NCI-H524 (cell line): ENCODE measurements at places on chromosomes 4 and X.

- DNase-seq = no peak
Observed at GRCh38 chr4:11005300-11005699, 320.7 kb upstream of the CLNK start.

- DNase-seq = no peak
Observed at GRCh38 chr4:80336582-80336981, 1.1 kb downstream of the CFAP299 start.

GRCh38 chrX:125786316-125786715 lies 379.8 kb downstream of the DCAF12L2 start:
- no peak for DNase-seq

DNA sequence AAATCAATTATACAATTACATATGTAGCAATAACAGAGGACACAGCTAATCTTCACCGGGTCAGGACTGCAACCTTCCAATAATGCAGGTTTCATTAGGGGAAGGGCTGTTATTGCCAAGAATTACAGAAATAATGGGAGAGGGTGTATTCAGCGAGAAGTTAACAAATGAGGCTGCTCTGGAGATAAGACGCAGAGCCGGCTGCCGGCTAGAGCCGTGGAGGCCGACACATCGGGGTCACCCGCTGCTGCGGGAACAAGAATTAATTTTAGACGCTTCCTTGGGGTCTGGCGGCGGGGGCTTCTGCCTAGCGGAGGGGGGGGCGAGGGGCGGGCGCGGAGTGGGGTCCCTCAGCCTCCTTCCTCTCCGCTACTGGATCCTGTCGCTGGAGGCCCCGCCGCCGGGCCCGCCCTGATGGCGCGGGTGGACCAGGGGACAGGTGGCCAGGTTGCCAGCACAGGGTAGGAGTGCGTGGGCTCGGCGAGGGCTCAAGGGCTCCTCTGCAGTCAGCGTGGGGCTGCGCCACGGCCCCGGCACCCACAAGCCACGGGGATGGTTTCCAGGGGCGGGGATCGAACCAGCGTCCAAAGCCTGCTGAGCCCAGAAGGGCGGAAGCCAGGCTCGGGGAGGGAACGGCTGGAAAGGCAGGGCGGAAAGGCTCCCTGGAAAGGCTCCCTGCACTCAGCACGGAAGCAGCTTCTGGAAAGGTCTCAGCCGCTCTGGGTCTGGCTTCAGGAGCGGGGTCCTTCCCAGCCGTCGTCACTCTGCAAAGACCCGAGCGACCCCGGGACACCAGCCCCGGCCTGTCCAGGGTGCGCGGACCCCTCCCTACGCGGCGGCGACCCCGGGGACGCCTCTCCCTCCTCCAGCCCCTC lies 113.8 kb upstream of the NKX1-1 start:
- no peak for DNase-seq

- peak; percentile 40 for DNase-seq
Observed at GRCh38 chr4:24471486-24472160, 112.7 kb downstream of the DHX15 start.

GRCh38 chr4:94897023-94897422 lies 139.3 kb downstream of the BMPR1B start:
- no peak for DNase-seq

DNA sequence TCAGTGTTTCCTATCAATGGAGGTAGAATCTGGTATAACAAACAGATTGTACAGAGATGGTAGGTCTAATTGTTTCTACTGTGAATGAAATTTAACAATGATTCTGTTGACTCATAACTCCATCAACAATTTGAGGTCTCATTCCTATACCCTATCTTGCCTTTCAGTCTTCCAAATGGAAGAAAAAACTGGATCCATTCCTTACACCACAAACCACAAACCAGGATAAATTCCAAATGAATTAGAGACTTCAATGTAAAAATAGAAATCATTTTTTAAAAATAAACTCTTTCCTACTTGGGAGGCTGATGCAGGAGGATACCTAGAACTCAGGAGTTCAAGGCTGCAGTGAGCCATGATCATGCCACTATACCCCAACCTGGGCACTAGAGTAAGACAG lies 114.4 kb upstream of the WDR44 start:
- DNase-seq = no peak

DNA sequence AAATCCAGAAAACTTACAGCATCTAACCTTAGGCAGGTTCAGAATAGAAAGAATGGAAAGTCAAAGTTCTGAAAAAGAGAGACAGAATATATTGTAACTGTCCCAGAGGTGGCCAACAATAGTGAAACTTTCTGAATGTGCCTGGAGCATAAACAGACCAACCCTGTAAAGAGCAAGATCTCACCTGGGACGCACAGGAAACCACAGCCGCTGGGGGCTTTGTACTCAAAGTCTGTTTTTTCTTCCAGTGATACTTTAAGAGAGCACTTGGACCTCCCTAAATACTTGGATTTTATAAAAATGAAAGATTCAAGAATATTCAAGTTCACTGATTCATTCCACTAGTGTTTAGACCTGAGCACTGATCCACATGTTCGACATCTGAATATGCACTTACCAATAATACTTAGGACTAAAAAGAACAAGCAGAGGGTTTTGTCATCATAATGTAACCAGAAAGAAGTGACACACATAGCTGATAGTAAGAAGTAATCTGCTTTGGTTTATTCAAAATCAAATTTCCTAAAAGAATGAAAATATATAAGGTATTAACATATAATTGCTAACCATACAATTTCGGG lies 35.3 kb downstream of the ARAP2 start:
- DNase-seq = no peak

GRCh38 chr4:75786938-75787337 lies 62.6 kb downstream of the USO1 start:
- no peak for DNase-seq

DNA sequence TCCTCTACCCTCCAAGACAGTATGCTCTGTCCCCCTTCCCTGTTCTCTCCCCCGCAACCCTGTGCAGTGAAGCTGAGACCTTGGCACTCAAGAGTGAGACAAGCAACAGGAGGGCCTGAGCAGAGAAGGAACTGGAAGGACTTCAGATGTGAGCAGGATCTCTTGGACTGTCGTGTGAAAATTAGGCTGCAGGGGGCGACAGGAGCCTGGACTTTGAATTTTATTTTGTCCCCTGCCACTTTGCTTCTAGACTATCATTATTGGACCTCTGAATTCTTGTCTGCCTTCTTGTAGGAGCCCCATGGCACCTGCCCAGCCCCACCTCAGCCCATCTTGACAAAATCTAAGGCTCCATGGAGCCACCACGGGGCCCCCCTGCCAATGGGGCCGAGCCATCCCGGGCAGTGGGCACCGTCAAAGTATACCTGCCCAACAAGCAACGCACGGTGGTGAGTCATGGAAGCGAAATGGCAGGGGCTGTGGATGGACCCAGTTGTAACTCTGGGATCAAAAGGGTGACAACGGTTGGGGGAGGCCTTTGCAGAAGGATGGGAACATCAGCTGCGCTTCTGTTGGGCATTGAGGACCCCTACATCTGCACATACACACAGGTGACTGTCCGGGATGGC lies 1.7 kb downstream of the ARAF start:
- no peak for DNase-seq

GRCh38 chrX:81377329-81377728 lies 175.4 kb downstream of the SH3BGRL start:
- no peak for DNase-seq

GRCh38 chrX:49762175-49762720 lies 66.5 kb upstream of the PAGE1 start:
- DNase-seq = no peak

- no peak for DNase-seq
Observed at GRCh38 chrX:252957-253291, 28.3 kb upstream of the PLCXD1 start.

DNA sequence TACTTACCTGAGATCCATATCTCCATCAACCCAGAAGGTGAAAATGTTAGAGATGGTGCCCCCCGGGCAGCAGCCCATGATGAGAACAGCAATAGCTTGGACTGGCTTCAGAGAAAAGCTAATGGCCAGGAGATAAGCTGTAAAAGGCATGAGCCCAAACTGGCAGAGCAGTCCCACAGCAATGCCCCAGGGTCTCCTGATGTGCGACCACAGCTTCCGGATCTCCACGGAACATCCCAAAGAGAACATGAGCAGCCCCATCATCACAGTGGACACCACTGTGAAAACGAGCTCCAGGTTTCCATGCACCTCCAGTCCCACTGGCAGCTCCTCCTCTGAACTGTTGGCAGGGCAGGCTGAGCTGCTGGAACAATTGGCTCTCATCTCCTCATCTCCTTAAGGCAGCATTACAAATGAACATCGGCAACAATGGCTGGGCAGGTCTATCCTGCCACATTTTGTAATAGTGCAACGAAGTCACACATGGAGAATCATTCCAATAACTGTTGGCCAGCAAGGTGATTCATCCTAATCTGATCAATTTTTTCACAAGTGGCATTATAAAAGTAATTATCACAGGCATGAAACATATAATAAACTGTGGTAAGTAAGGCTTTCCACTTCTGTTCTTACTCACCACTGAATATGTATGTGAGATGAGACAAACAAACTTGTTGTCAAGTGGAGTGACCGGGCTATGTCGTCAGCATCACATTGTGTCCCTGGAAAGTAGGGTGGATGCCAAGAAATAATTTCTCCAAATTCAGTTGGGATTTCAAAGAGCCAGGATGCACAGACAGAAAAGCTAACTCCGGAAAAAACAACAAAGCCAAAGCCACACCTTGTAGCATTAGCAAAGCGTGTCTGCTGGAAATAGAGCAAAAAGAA lies at the start of gene SLC10A6:
Gene SLC10A6, minus strand, starts transcription at position 653 of the 888 bp plus-strand sequence. Its CDS starts 269 bp downstream, at position 384.
- DNase-seq = no peak

DNA sequence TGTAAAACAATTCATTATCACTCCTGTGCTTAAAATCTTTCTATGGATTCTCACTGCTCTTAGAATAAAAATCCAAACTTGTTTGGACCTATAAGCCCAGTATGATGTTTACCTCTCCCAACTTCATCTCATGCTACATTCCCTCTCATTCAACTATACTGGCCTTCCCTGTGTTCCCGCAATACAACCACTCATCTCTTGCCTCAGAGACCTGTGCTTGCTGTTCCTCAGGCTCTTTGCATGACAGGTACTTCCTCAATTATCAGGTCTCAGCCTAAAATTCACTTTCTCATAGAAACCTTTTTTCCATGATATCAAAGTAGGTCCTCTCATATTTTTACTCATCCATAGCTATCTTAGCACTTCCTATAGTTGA lies 71.7 kb downstream of the ENOX2 start:
- no peak for DNase-seq

GRCh38 chr4:138927072-138927471 lies 88.5 kb upstream of the NOCT start:
- no peak for DNase-seq

DNA sequence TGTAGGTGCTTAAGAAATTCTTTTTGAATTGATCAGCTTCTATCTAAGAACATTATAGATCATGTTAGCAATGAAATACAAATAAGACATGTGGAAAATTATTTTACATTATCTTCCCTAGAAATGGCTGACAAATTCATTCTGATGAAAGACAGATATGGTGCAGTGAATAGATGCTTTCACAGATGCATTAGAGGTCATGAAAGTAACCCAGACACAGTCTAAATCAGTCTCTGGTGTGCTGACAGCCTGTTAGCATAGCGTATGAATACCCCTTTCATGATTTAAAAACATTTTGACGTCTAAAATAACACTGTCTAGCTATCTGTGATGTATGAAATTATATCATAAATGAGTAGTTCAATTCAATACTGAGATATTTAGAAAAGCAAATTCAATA lies 180.9 kb downstream of the UNC5C start:
- DNase-seq = no peak

DNA sequence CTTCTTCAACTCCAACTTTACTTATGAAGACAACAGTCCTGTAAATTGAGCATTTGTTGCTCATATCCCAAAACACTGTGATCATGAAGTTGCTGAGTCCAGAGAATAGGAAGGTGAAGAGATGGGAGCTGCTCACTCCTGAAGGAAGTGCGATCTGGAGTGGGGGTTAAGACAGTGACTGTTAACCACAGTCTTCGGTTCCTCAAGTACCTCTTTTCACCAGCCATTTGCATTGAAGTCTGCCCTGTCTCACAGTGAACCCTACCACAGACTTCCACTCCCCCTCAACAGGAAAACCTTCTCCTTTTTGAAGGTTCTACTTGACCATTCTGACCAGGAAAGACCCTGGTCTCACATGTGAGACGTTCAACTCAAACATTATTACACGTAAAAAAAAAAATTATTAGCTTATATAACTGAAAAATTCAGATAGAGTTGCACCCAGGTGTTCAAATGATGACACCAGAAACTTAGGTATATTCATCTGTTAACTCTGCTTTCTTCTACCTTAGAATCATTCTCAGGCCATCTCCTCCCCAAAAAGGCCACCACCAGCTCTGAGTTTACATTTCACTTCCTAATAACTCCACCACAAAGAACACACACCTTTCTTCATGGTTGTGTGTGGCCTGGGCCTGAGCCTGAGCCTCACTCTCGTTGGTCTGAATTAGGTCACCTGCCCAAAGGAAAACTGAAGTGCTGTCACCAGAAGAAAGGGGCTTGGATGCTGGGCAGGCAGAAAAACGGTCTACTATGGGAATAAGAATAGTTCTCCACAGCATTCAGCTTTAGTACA lies 199.2 kb downstream of the DCTD start:
- no peak for DNase-seq

DNA sequence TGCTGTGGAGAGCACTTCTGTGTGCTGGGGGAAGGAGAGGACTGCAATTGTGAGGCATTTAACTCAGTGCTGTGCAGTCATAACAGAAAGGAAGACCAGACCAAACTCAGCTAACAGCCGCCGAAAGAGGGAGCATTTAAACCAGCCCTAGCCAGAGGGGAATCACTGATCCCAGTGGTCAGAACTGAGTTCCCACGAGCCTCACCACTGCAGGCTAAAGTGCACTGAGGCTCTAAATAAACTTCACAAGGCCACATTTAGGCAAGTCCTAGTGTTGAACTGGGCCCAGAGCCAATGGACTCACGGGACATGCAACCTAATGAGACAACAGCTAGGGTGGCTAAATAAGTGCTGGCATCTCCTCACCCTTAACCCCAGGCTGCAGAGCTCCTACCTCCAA lies 20.4 kb downstream of the IQCM start:
- no peak for DNase-seq

DNA sequence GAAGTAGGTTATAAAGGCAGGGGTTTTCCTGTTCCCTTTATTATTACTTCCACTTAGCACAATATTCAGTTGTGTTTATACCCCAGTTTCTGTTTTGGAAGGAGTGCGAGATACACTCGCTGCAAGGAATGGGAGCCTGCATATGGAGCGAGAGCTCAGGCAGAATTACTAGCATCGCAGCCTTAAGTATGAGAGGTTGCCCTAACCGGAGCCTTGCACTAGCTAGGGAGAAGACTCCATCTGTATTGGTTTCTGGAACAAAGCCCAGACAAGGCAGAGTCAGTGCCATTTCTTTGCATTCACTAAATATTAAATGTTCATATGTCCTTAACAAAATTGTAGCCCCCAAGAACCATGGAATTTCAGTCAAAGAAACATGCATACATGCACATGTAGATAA lies 6.2 kb upstream of the DCTD start:
- no peak for DNase-seq

DNA sequence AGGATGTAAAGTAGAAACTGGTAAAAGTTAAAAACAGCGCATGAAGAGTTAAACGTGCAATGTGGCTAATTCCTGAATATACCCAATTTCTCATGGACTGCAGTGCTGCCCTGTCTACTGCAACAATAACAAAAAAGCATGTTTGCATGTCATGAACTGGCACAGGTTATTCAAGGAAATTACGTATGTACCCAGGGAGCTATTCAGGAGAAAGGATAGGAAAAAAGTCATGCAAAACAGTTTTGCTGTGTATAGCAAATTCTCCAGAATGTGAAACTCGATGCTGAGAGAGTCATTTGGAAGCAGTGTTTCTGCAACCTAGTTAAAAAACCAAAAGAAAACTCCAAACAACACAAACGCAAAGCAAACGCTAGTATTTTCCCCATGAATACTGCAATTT lies 381.5 kb upstream of the PRKX start:
- no peak for DNase-seq
